Stimulated activated CD4-positive, alpha-beta T cell treated with anti-CD3 and anti-CD28 coated beads, Interleukin-2, amount 100 ng/mL, for 24 hours (primary cell): ENCODE measurements at places on chromosomes 2 and 18.

DNA sequence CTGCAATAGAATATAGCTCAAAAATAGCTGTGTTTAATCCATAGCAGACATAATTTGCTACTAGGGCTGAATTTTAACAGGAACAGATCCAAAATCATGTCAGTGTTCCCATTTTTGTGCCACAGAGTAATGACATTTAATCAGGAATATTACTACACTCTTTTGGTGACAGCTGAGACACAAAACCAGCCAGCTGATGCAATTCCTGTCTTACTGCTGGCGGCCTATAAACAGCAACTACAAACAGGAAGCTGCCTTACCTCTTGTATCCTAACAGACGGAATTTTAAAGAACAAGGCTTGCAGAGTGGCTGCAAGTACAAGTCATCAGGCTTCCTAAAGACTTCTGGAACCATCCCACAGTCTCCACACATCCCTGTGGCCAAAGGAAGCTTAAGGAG, 218.1 kb downstream of the ZNF521 start:
- DNase-seq: no peak

- DNase-seq: no peak
Measured at GRCh38 chr18:67367540-67367939, 149.0 kb downstream of the DSEL start.

- peak; percentile 2 for DNase-seq
Measured at GRCh38 chr18:57428221-57429150, 6.7 kb upstream of the ONECUT2 start.

DNA sequence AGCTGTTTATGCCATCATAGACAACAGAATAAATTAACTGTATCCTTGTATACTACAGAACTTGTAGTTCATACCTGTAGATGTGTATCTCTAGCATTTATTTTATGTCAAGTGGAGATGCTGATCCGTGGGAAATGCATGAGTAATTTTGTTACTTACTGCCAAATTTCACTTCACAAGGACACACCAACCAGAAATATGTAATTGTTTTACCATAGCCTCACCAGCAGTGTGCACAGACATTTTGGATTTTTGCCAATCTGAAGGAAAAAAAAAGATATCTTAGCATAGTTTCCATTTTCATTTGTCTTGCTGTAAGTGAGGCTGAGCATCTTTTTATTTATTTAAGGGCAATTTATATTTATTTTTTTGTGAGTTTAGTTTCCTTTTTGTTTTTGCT, 265.1 kb upstream of the OSR1 start:
- no peak for DNase-seq
